ENCODE measurements at places on chromosomes 6 and 20.

- DNase-seq: no peak
Observed at GRCh38 chr20:57061051-57061900, 205.2 kb downstream of the BMP7 start.

- no peak for DNase-seq
Observed at GRCh38 chr6:168799067-168799466, 358.1 kb downstream of the SMOC2 start.

DNA sequence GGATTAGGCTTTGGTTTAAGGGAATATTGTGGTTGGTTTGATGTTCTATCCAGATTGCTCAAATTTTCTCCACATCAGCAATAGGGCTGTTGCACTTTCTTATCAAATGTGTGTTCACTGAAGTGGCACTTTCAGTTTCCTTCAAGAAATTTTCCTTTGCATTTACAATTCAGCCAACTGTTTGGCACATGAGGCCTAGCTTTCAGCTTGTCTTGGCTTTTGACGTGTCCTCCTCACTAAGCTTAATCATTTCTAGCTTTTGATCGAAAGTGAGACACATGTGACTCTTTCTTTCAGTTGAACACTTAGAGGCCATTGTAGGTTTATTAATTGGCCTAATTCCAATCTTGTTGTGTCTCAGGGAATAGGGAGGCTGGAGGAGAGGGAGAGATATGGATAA lies 104.8 kb downstream of the FLRT3 start:
- DNase-seq: no peak

DNA sequence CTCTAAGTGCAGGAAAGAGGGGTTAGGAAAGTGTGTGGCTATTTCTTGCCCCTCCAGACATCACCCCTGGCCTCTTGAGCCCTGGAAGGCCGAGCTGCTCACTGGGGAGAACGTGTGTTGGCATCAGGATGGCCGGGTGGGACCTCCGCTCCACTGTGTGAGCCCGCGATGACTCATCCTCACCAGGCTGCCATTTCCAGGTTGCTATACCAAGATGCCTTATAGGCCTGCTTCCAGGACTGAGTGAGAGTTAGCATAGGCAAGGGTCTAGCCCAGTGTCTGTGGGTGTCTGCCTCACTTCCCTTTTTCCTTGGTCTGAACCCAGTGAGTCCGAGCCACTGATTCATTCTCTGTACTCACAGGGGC lies 105.0 kb downstream of the MRPL14 start:
- no peak for DNase-seq

All from activated CD4-positive, alpha-beta memory T cell treated with anti-CD3 and anti-CD28 coated beads, Interleukin-2, amount 10 ng/mL, durations not matched to agents 7 days and 5 days (primary cell).